ENCODE measurements at places on chromosomes 11 and 22. TPM values are rescaled to one million over a fixed set of nuclear protein-coding genes. Genes with fewer than 3 reads are reported as not detected.
A peak's percentile ranks its signal among the peaks of the same experiment; 100 is the strongest.

- H3K27ac ChIP-seq = no peak overlapping the region
- DNase-seq = no peak
- no peaks in the 10 kb centered on the region for H3K27me3 ChIP-seq
- peaks cover 2% of the 10 kb centered on the region for H3K4me1 ChIP-seq
- H3K4me3 ChIP-seq = no peak overlapping the region
These were observed 37.5 kb downstream of the RBFOX2 start for GRCh38 chr22:35991168-35991567.

- peak; percentile 83 for DNase-seq
- peaks cover 9% of the 10 kb centered on the region for H3K36me3 ChIP-seq
- H3K4me3 ChIP-seq = peak within 1 kb of the TSS; percentile 76
These were observed at the start of gene CD151 for GRCh38 chr11:832529-833113. Gene CD151 (plus strand): TSS chr11:832952. CDS start chr11:836070, 3,118 bp downstream.

GRCh38 chr11:18317551-18317950 is 4.4 kb downstream of the HPS5 start:
- no peak overlapping the region for H3K27ac ChIP-seq
- DNase-seq = no peak
- no peak overlapping the region for H3K4me3 ChIP-seq
- no peaks in the 10 kb centered on the region for H3K4me1 ChIP-seq
- H3K27me3 ChIP-seq = no peaks in the 10 kb centered on the region
- no peaks in the 10 kb centered on the region for H3K36me3 ChIP-seq

Gene PHLDA2
- 5.4 TPM for total RNA-seq

Gene CHRNA10
- 1.1 TPM for total RNA-seq
